ENCODE measurements at places on chromosomes 12 and 14. TPM values are rescaled to one million over a fixed set of nuclear protein-coding genes. Genes with fewer than 3 reads are reported as not detected.

The TTC7B gene
- 74.5 TPM for total RNA-seq

The TRIM9 gene
- total RNA-seq, result 0.74 TPM

The ITGA7 gene
- 354 TPM for total RNA-seq

The KRT77 gene
- total RNA-seq, result not detected

DNA sequence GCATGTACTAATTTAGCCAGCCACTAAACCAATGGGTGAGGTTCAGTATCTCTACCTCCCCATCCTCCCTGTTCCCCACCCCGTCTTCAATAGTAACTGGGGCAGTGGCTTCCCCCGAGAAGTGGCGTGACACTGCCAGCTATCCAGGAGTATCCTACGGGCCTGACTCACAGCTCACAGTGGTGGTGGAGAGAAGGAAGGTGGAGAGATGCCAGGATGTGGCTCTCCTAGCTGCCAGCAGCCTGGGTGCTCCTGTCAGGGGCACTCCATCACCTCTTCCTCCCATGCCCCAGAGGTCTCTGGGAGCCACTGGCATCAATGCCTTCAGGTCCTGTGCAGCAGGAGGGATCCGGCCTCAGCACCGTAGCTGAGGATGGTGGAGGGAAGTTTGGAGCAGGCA, 49.0 kb downstream of the TSPAN11 start:
- DNase-seq, result no peak
- H3K4me1 ChIP-seq, result peaks cover 7% of the 10 kb centered on the region
- H3K27me3 ChIP-seq, result no peaks in the 10 kb centered on the region
- no peak overlapping the region for H3K27ac ChIP-seq
- H3K4me3 ChIP-seq, result no peak overlapping the region

GRCh38 chr12:53231921-53232645, at the start of gene RARG:
TSS of gene RARG (minus strand) at chr12:53232209. CDS start at chr12:53227545, 4,664 bp downstream.
- DNase-seq, result peak; percentile 70
- no peaks in the 10 kb centered on the region for H3K27me3 ChIP-seq
- H3K4me1 ChIP-seq, result no peaks in the 10 kb centered on the region
- peak within 1 kb of the TSS; percentile 68 for H3K4me3 ChIP-seq
- peak within 1 kb of the TSS; percentile 72 for H3K27ac ChIP-seq
- H3K36me3 ChIP-seq, result no peaks in the 10 kb centered on the region

- no peak overlapping the region for H3K27ac ChIP-seq
- H3K36me3 ChIP-seq, result no peaks in the 10 kb centered on the region
- no peak for DNase-seq
Observed at GRCh38 chr14:71527838-71528237, 404.4 kb upstream of the RGS6 start.

DNA sequence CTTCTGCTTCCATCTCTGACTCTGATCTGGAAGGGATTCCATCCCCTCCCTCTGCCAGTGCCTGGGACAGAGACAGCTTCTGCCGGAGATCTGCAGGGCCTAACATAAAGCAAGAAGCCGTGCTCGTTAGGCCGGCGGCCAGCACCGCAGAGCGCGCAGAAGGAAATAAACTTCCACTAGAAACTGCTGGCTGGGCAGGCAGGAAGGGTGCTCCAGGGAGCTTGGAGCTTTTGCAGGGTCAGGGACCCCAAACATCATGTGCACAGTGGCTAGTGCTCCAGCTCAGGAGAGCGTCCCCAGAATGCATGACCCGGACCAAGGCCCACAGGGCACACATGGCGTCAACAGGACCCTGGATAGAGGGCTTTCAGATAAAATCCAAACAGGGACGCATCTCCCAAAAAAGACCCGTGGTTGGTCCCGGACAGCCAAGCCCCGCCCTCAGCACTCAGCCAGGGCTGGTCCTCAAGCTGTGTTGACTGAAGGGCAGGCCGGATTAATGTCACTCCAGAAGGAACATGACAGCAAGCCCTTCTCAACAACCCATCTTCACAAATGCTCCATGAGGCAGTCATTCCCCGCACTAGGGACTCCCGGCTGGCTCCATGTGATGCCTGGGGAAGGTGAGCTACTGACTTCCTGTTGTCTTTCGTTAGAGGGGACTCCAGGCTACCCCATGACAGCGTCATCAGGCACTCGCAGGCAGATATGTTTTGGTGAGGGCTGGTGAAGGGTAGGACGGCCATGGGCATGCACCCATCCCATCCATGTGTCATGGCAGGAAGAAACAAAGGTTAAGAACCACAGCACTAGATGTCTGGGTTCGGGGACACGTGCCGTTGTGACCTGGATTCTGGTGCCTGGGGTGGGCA, 121.5 kb downstream of the CALM1 start:
- no peak for DNase-seq
- H3K36me3 ChIP-seq, result no peaks in the 10 kb centered on the region
- H3K4me1 ChIP-seq, result no peaks in the 10 kb centered on the region
- no peak overlapping the region for H3K27ac ChIP-seq
- H3K4me3 ChIP-seq, result no peak overlapping the region

DNA sequence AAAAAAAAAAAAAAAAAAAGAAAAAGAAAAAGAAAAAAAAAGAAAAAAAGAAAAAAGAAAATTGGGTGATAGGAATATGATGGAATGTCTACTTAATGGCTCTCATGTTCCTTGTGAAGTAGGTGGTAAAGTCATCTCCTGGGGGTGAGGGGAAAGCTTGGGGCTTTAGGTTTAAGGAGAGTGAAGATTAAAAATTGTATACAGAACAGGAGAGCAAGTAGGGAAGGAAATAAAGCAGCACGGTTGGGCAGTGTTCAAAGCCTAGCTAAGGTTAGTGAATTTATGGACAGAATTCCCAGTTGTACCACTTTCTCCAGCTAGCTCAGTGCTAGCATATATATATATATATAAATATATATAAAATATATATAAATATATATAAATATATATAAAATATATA, 40.0 kb upstream of the SLC2A13 start:
- DNase-seq, result no peak
- no peaks in the 10 kb centered on the region for H3K36me3 ChIP-seq
- no peaks in the 10 kb centered on the region for H3K27me3 ChIP-seq

GRCh38 chr12:108594-108993, 42.0 kb downstream of the IQSEC3 start:
- DNase-seq, result peak; percentile 51
- H3K4me3 ChIP-seq, result no peak overlapping the region
- H3K36me3 ChIP-seq, result no peaks in the 10 kb centered on the region
- H3K4me1 ChIP-seq, result peaks cover 4% of the 10 kb centered on the region
- H3K27me3 ChIP-seq, result no peaks in the 10 kb centered on the region

GRCh38 chr12:57229634-57230380, at the start of gene SHMT2:
TSS of gene SHMT2 (plus strand) at chr12:57229711. CDS start at chr12:57229779, 68 bp downstream.
- H3K4me1 ChIP-seq, result peaks cover 72% of the 10 kb centered on the region
- peak within 1 kb of the TSS; percentile 59 for H3K4me3 ChIP-seq
- H3K27ac ChIP-seq, result peak within 1 kb of the TSS; percentile 67
- peaks cover 25% of the 10 kb centered on the region for H3K27me3 ChIP-seq
- H3K36me3 ChIP-seq, result peaks cover 37% of the 10 kb centered on the region
- DNase-seq, result peak; percentile 97

- no peak overlapping the region for H3K27ac ChIP-seq
- no peak for DNase-seq
- no peaks in the 10 kb centered on the region for H3K27me3 ChIP-seq
- no peaks in the 10 kb centered on the region for H3K4me1 ChIP-seq
- no peaks in the 10 kb centered on the region for H3K36me3 ChIP-seq
Observed at GRCh38 chr14:29126361-29126760, 359.8 kb downstream of the FOXG1 start.

- H3K36me3 ChIP-seq, result peaks cover 8% of the 10 kb centered on the region
- H3K4me3 ChIP-seq, result peak overlapping the region; percentile 93
- DNase-seq, result no peak
Observed at GRCh38 chr12:49059299-49060171, 1.1 kb downstream of the KMT2D start.

GRCh38 chr14:30656190-30656632, 34.1 kb downstream of the SCFD1 start:
- H3K27me3 ChIP-seq, result no peaks in the 10 kb centered on the region
- H3K4me3 ChIP-seq, result no peak overlapping the region
- H3K27ac ChIP-seq, result no peak overlapping the region
- H3K36me3 ChIP-seq, result no peaks in the 10 kb centered on the region

GRCh38 chr12:56150563-56150962, 1.8 kb upstream of the MYL6B start:
- no peaks in the 10 kb centered on the region for H3K36me3 ChIP-seq
- H3K4me3 ChIP-seq, result no peak overlapping the region
- no peak for DNase-seq

- H3K4me1 ChIP-seq, result peaks cover 27% of the 10 kb centered on the region
- H3K4me3 ChIP-seq, result peak overlapping the region; percentile 11
- no peaks in the 10 kb centered on the region for H3K27me3 ChIP-seq
- peak; percentile 56 for DNase-seq
- peak overlapping the region; percentile 58 for H3K27ac ChIP-seq
Observed at GRCh38 chr14:93073910-93074769, 41.6 kb downstream of the ITPK1 start.

DNA sequence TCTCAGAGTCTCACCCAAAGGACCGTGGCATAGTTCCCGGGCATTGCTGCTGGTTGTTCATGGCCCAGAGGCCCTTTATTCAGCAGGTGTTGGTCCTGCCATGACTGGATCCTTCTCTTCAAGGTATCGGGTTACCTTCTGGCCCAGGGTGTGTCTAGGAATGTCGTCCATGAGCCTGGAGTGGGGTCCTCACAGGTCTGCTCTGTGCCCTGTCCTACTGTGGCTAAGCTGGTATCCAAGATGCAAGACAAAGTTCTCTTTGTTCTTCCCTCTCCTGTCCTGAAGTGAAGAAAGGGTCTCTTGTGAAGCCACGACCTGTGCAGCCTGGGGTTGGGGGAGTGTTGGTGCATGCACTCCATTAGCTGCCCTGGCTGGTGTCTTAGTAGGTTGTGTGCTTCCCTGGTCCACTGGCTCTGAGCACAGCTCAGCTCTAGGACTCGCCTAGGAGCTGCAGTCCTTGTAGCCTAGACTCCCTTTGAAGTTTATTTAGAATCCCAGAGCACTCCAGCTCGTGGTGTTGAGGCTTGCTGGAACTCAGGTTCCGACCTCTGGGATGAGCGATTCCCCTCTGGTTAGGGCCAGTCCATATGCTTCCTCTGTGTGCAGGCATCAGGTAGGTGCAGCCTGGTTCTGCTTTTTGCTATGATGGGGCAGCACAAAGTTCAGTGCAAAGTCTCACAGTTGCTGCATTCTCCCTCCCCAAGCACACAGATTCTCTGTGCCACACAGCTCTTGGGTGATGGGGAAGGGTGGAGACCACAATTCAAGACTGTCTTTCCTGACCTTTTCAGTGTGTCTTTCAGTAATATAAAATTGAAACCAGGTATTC, 117.4 kb downstream of the NUBPL start:
- no peak overlapping the region for H3K4me3 ChIP-seq
- no peaks in the 10 kb centered on the region for H3K4me1 ChIP-seq
- no peak overlapping the region for H3K27ac ChIP-seq
- no peak for DNase-seq

DNA sequence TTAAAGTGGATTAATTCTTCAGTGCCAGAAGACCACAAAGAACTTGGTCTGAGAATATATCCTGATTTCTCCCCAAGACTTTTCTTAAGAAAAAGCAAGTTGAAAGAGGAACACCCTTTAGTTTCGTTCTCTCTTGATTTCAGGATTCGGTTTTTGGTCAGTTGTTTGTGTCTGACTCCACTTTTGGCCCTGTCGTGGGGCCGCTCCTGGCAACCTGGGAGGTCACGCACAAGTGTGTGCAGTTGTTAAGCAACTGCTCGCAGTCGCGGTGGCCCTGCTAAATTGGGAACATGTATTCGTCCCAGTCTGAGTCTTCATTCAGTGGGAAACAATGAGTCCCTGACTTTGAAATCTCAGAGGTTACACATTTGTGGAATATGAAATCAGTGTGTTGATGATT, 68.7 kb downstream of the RGS6 start:
- no peaks in the 10 kb centered on the region for H3K36me3 ChIP-seq
- H3K27me3 ChIP-seq, result no peaks in the 10 kb centered on the region
- H3K27ac ChIP-seq, result peak overlapping the region; percentile 29
- H3K4me1 ChIP-seq, result peaks cover 4% of the 10 kb centered on the region
- H3K4me3 ChIP-seq, result no peak overlapping the region
- peak; percentile 84 for DNase-seq

- H3K4me1 ChIP-seq, result no peaks in the 10 kb centered on the region
- H3K36me3 ChIP-seq, result no peaks in the 10 kb centered on the region
- H3K4me3 ChIP-seq, result no peak overlapping the region
- no peak overlapping the region for H3K27ac ChIP-seq
Observed at GRCh38 chr14:77485901-77486678, 12.5 kb downstream of the ISM2 start.

- DNase-seq, result no peak
- H3K27me3 ChIP-seq, result no peaks in the 10 kb centered on the region
- peaks cover 55% of the 10 kb centered on the region for H3K36me3 ChIP-seq
- no peak overlapping the region for H3K4me3 ChIP-seq
- no peaks in the 10 kb centered on the region for H3K4me1 ChIP-seq
- no peak overlapping the region for H3K27ac ChIP-seq
Observed at GRCh38 chr14:90587918-90588317, 191.1 kb downstream of the CALM1 start.

DNA sequence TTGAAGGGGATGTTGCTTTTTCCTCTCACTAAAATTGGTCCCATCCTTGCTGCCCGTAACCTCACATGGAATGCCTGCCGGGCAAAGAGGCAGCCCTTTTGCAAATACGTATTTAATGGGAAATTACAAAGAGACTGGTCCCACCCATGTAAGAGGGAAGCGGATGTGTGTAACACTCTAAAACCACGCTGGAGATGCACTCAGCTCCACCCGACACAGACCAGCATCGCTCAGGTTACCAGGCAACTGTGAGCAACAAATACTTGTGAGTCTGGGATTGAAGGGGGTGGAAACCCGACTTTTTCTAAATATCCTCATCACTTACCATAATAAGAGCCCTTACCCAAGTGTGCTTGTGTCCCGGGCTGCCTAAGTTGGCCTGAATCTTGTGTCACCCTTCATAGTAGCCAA, 47.7 kb downstream of the ELK3 start:
- H3K4me1 ChIP-seq, result peaks cover 71% of the 10 kb centered on the region
- H3K36me3 ChIP-seq, result no peaks in the 10 kb centered on the region
- no peak overlapping the region for H3K4me3 ChIP-seq
- H3K27ac ChIP-seq, result peak overlapping the region; percentile 20

DNA sequence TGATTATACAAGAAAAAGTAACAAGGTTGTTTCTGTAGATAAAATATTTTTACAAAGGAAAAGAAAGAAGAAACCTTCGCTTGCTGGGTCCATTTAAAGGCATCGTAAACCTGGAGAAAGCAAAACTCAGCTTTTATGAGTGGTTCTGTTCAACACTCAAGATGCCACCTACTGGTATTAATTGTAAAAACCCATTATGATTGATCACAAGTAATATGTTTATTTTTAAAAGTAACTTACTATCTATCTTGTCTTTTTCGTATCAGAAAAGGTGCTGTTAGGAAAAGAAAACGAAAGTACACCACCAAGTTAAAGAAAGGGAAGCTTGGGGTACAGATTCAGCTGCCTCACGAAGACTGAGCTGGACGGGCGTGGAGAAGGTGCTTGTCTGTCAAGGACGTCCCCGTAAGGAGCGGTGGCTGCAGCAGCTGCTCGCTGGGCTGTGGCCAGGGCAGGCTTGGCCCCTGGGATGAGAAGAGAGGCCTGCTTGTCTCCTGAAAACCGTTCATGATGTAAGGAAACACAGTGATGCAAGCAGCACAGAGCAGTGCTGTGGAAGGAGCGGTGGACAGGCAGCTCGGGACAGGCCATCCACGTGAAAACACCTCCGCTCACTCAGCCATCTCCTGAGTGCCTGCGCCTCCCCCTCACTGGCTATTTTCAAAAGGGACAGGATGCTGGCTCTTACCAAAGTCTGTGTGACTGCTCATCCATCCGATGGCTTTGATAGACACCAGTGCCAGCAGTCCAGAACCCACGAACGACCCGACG, 25.0 kb downstream of the SLC15A4 start:
- DNase-seq, result no peak
- no peak overlapping the region for H3K27ac ChIP-seq

Measured in heart left ventricle (tissue), 16 donors.